ENCODE measurements at places on chromosomes 11 and 22.

DNA sequence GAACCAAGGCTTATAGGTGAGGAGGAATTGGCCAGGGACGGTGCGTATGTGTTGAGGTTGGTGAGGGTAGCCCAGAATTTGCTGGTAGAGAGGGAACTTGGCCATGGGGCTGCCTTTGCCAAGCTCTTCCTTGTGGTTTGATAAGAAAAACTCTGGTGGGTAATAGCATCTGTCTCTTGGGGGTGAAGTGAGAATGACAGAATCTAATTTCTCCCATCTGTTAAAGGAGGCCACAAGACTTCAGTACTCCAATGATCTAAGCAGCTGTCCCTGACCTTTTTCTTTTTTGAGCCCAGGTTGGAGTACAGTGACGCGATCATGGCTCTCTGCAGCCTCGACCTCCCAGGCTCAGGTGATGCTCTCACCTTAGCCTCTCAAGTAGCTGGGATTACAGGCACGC, 36.0 kb upstream of the PICK1 start:
- DNase-seq, result no peak

DNA sequence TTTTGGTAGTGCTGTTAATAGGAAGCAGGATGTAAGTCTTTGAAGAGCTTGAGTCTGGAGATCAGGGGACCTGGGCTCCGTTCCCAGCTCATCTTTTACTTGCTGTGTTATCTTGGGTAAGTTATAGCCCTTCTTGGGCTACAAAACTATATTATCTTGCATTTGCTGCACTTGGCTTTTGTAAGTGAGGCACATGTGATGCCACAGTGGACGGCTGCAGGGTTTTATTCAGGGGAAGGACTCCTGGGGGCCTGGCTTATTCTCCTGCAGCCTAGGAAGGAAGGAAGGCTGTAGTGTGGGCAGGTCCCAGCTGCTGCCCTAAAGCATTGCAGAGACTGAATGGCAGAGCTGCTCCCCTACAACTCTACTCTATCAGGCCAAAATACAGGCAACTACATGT, 6.4 kb downstream of the CD82 start:
- no peak for DNase-seq

GRCh38 chr22:42719656-42720262, 911 bp downstream of the A4GALT start:
- no peak for DNase-seq

DNA sequence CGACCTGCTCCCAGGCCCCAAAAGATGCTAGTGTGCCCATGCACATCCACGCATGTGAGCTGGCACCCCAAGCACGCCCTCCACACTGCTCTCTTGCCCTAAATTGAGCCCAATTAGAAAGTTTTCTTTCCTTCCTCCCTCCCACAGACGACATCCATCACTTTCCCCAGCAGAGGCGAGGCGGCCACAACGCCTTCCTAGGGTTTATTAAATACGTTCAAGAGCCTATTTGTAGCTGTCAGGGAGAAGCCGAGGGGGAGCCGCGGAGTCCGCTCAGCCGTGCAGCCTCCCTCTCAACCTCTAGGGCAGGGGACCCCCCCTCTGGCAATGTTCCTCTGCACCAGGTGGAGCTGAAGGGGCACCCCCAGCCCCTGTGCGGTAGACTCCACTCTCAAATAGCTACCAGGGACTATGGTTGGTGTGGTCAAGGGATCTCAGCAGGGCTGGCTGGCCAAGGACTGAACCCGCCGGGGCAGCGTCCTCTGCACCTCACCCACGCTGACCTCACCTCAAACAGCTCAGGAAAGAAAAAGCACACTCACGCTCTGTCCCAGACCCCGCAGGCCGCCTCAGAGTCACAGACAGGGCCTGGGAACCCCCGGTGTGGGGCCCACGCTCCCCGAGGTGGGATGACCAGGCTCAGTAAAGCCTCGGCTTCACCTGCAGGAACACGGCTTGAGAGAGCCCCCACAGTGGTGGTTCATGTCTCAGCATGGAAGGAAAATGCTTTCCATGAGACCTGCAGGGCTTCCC, 152.4 kb downstream of the DSCAML1 start:
- no peak for DNase-seq

GRCh38 chr11:133136376-133136775, 395.9 kb downstream of the OPCML start:
- no peak for DNase-seq

GRCh38 chr11:115693002-115693401, 188.8 kb upstream of the CADM1 start:
- DNase-seq, result no peak

GRCh38 chr22:40040927-40041326, 46.2 kb downstream of the FAM83F start:
- DNase-seq, result no peak

- DNase-seq, result no peak
These were observed 4.1 kb downstream of the NHERF4 start for GRCh38 chr11:119189393-119189792.

DNA sequence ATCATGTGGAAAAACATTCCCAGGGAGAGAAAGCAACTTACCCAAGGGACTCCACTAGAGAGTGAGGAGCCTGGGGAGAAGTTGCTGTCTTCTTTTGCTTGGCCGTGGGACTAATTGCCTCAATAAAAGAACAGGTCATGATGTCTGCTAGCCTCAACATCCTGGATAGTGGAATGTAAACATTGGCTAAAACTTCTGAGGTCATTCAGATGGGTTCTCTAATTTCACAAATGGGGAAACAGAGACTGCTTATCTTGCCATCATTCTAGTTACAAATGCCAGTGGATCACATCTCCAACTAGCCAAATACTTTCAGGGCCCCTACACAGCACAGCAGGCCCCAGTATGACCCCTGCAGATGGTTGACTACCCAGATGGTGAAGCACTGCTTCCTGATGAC, 28.4 kb upstream of the PAMR1 start:
- DNase-seq, result no peak

GRCh38 chr11:60924906-60925853, 920 bp downstream of the TMEM132A start:
- no peak for DNase-seq

DNA sequence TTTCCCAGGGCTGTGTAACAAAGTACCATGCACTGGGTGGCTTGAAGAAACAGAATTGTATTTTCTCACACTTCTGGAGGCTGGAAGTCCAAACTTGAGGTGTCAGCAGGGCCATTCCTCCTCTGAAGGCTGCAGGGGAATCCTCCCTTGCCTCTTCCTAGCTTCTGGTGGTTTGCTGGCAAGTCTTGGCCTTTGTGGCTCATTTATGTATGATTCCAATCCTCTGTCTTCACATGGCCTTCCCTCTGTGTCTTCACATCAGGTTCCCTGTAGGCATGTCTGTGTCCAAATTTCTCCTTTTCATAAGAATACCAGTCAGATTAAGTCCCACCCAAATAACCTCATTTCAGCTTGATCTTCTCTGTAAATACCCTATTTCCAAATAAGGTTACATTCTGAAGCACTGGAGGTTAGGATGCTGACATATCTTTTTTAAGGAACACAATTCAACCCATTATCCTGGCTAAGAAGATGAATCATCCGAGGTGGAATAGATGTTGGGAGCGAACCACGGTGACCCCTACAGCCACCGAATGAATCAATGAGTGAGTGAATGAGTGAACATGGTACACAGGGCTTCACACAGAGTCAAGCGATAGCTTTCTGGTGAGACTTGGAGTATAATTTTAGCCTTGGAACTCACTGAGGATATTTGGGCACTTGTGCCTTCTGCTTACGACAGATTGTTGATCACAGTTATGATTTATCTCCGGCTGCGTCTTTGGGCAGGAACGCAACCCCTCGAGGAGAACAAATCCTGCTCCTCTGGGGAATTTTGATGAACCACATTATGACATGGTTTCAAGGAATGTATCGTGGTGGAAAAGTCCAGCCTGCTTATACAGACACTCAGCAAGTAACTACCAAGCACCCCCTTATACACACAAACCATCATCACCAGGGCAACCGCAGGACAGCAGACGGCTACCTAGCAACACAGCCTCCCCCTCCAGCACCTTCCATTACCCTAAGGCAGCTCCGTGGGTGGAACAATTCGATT, 34.3 kb upstream of the MICAL2 start:
- no peak for DNase-seq

DNA sequence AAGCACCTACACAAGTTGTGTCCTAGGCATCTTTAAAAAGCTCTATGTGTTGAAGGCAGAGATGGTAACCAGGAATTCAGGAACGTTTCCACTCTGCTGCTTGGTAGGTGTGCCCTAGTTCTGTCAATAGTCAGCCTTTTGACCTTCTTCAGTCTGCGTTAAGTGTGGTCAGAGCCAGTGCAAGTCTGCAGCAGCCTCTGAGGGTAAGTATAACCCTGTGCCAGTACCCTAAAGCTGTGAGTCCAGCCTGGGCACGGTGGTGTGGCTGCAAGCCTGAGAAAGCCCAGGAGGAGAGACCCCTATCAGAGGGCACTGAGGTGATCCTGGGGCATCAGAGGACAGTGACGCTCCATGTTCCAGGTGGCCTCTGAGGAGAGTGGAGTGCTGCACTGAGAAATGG, 76.8 kb upstream of the ADORA2A start:
- no peak for DNase-seq

DNA sequence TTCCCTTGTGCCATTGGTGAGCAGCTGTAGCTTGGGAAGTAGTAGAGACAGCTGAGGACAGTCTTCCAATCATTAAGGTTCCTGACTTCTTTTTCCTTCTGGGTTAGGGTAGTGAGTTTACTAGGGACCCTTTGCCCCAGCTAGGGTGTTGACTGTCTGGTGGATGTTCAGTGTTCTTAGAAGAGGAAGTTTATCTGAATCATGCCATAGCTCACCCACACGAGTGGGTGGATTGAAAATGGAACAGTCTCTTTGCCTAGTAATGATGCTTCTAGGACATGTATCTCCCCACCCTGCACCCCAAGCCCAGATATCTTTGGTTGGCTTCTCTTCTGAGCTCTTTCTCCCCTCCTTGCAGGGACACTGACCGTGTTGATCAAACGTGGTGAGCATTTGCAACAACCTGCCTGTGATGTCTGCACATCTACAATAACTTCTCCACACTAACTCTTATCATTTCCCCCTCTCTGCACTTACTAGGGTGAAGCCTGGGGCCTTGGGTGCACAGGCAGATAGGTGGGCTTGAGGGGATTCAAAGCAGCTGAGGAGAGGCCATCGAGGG, 57.1 kb upstream of the HORMAD2 start:
- no peak for DNase-seq

- no peak for DNase-seq
These were observed 30.2 kb downstream of the SLC1A2 start for GRCh38 chr11:35389112-35389511.

- DNase-seq, result no peak
These were observed 48.3 kb downstream of the PIK3C2A start for GRCh38 chr11:17159441-17159840.

GRCh38 chr11:62817129-62817528, 11.9 kb upstream of the NXF1 start:
- no peak for DNase-seq

DNA sequence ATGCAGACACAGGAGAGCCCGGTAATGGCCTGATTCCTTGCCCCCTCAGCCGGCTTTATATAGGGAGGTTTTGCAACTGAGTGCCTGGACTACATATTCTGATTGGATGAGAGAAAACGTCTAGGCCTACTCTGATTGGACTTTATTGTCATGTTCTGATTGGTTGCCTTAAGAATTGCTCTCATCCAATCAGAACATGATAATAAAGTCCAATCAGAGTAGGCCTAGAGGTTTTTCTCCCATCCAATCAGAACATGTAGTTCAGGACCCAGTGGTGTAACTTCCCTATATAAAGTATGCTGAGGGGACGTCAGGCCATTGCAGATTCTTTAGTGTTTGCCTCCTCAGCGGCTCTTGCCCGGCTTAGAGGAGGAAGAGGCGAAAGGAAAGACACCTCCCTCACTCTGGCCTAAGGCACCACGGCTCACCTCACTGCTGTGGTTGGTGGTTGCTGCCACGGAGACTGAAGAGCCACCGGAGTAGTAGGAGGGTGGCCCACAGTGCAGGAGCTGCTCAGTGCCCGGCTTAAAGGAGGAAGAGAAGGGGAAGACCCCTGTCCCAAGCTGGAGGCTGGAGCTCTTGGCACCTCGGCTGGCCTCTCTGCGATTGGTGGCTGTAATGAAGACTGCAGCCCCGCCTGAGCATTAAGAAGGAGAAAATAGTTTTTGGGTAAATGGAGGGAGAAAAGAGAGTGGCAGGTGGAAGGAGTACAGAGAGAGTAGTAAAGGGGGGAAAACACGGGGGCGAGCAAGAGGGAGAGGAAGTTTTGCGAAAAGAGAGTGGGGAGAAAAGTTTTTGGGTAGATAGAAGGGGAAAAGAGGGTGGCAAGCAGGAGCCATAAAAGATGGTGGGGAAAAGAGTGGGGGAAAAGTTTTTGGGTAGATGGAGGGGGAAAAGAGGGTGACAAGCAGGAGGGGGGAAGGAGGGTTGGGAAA, 116.7 kb upstream of the SERPIND1 start:
- no peak for DNase-seq

- DNase-seq, result no peak
These were observed 47.3 kb upstream of the CYP2D6 start for GRCh38 chr22:42177891-42178336.

GRCh38 chr11:27972522-27973170, 135.3 kb downstream of the KIF18A start:
- no peak for DNase-seq

GRCh38 chr22:40218152-40218551, 40.4 kb downstream of the TNRC6B start:
- DNase-seq, result no peak

GRCh38 chr11:134994431-134994830, 582.4 kb upstream of the B3GAT1 start:
- no peak for DNase-seq

Data from activated T-helper 1 cell treated with Interleukin-2 at 50 U/mL for 16 hours (primary cell).